CD4-positive, alpha-beta T cell treated with Interleukin-17A for 1 hour (primary cell): ENCODE measurements at places on chromosomes 3 and 15.
A peak's percentile ranks its signal among the peaks of the same experiment; 100 is the strongest.

- no peak for DNase-seq
These were observed at the start of gene PLOD2 for GRCh38 chr3:146160964-146161662. Gene PLOD2 (minus strand): TSS chr3:146161184. CDS start chr3:146160989, 195 bp downstream.

DNA sequence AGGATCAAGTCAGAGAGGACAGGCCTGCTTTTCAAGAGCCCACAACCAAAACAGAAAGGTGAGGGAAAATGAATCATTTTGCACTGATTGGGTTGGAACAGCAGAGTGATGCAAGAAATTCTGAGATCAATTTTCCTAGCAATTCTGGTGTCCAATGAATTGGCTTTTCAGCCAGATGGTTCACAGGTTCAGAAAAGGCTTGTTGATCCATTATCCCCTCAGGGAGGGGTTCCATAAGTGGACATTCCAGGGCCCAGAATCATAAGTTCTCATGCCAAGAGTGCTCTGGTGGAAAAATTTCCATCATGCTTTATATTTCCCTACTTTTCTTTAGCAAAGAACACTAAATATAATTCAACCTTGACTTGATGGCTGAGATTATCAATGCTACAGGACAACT lies 16.2 kb downstream of the RBP2 start:
- DNase-seq, result no peak

DNA sequence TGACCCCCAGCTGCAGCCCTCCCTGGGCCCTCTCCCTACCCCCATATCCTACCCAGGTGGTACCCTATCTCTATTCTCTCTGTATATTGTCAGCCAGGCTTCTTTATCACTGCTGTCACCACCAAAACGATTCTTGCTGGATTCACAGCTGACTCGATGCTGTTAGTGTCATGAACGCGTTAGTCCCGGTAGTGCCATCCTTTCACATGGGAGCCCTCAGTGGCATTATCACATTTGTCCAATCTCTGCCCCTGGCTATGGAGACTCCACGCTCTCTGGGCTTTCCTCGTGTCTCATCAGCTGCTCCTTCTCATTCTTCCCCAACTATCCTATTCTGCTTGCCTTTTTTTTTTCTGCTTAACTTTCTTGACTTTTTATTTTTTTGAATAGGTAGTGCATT lies 7.0 kb downstream of the SCAMP5 start:
- DNase-seq, result no peak

DNA sequence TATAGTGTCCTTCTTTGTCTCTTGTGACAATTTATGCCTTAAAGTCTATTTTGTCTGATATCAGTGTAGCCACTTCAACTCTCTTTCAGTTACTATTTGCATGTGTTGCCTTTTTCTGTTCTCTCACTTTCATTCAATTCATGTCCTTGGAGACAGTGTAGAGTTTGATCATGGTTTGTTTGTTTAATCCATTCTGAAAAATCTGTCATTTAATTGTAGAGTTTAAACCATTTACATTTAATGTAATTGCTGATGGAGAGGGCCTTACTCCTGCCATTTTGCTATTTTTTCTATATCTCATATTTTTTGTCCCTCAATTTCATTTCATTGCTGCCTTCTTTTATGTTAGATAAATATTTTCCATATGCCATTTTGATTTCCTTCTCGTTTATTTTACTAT lies 42.3 kb downstream of the LSM3 start:
- no peak for DNase-seq

- DNase-seq, result no peak
These were observed 162.4 kb upstream of the GALNT15 start for GRCh38 chr3:16012086-16012485.

GRCh38 chr3:41194701-41195100 lies 4.6 kb upstream of the CTNNB1 start:
- no peak for DNase-seq

DNA sequence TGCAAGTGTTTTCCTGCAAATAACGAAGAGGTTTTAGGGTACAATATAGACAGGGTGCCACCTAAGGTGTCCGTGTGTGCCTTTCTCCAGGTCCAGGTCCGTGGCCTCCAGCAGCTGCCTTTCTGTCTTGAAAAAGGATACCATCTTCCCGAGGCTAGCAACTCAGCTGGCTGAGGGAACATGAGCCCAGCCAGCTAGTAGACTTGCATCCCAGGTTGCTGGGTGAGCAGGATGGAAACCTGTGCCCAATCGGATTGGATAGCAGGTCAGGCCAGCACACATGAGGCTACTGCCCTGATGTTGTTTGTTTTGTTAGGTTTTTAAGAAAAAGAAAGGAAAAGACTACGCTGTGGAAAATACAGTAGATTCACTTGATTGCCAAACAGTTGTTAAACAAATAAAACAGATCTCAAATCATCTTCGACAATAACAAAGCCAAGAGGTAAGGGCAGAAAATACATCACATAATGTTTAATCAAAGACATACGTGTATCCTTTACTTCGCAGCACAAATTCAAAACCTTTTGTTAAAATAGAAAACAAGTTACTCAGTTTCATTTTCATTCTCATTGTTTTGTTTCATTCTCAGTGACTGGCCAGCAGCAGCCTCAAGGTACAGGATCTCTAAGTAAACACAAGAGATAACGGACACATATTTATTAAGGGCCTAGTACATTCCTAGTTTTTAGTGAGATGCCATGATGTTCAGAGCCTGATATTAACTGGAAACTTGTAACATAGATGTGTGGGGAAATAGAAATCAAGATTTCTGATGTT lies 661.2 kb upstream of the NR2F2 start:
- peak; percentile 4 for DNase-seq

- DNase-seq, result peak; percentile 25
These were observed 698 bp downstream of the IL1RAP start for GRCh38 chr3:190514413-190515153.

GRCh38 chr3:20776286-20776685 lies 590.3 kb upstream of the SGO1 start:
- DNase-seq, result no peak

DNA sequence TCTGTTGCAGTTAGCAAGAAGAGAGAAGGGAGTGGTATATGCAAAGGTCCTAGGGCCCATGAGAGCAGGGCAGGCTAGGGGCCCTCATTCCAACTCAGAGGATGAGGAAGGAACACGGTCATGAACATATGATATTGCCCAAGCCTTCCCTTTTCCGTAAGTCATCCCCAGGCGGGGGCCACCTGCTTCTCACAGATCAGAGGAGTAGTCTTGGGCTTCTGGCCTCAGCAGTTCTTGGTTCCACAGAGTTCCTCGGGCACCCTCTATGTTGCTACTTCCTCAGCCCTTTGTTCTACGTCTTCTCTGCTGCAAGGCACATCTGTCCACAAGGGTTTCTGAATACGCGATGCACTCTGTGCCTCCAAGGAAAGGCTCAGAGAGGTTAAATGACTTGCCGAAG lies 25.3 kb downstream of the EPHB3 start:
- no peak for DNase-seq
